ENCODE measurements at places on chromosomes 4 and X. TPM values are rescaled to one million over a fixed set of nuclear protein-coding genes. Genes with fewer than 3 reads are reported as not detected.
A peak's percentile ranks its signal among the peaks of the same experiment; 100 is the strongest.

Gene PPBP
- polyA plus RNA-seq, result not detected

GRCh38 chr4:146179784-146180370 lies 4.4 kb downstream of the LSM6 start:
- peaks cover 17% of the 10 kb centered on the region for H3K4me1 ChIP-seq
- peaks cover 4% of the 10 kb centered on the region for H3K36me3 ChIP-seq
- no peak for DNase-seq

GRCh38 chr4:68907245-68907644 lies 44.4 kb downstream of the UGT2A3 start:
- H3K27me3 ChIP-seq, result no peaks in the 10 kb centered on the region
- H3K4me3 ChIP-seq, result no peak overlapping the region
- no peak overlapping the region for H3K27ac ChIP-seq
- H3K4me1 ChIP-seq, result peaks cover 29% of the 10 kb centered on the region
- peak; percentile 56 for DNase-seq

DNA sequence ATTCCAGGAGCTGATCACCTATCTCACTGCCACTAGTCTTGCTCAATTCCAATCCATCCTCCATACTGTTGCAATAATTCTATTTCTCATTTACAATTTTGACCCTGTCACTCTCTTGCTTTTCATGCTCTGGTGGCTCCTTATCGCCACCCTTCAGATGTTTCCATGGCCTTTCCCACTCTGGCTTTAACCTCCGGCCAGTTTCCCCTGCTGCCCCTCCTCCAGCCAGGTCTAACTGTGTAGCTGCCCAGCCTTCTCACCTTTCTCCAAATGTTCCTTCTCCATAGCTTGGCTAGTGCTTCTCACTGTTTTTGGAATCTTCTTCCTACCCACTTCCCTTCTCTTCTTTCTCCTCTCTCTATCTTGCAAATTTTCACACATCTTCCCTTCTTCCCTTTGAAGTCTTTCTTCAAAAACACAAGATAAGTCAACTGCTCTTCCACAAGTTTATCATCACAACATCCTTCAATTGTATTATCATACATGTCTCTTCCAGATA lies 153.8 kb downstream of the COL25A1 start:
- no peak overlapping the region for H3K27ac ChIP-seq
- no peaks in the 10 kb centered on the region for H3K4me1 ChIP-seq
- no peaks in the 10 kb centered on the region for H3K27me3 ChIP-seq
- no peak overlapping the region for H3K4me3 ChIP-seq
- no peak for DNase-seq

Gene EGFL6
- polyA plus RNA-seq, result not detected

GRCh38 chrX:2502668-2503519 lies 2.1 kb upstream of the DHRSX start:
- DNase-seq, result no peak
- no peaks in the 10 kb centered on the region for H3K27me3 ChIP-seq
- H3K4me1 ChIP-seq, result peaks cover 9% of the 10 kb centered on the region
- H3K27ac ChIP-seq, result no peak overlapping the region
- no peak overlapping the region for H3K4me3 ChIP-seq

- DNase-seq, result peak; percentile 13
- no peak overlapping the region for H3K4me3 ChIP-seq
Measured at GRCh38 chr4:82282875-82283274, 90.9 kb downstream of the HNRNPD start.

DNA sequence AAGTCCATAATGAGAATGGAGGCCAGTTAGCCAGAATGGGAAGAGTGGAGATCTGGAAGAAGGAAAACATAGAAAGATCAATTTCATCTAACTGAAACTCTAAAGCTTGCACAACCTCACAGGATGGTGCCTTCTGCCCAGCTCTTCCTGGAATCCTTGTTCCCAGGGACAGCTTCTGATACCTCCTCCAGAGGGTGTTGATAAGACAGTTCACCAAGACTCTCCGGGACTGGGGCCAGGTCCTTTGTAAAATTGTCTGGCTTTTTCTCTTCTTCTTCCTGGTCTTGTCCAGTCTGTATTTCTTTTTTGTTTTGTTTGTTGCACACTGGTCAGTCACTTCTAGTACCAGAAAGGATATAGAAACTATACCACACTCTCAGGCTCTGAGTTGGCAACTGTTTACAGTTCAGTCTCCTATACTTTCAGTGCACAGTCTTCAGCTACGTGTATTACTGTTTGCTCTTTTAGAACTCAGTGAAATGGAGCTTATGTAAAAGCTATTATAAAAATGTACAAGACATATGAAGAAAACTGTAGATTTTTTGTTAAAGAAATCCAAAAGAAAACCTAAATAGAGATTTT lies 142.8 kb upstream of the RPL34 start:
- no peak for DNase-seq
- no peaks in the 10 kb centered on the region for H3K4me1 ChIP-seq
- no peaks in the 10 kb centered on the region for H3K27me3 ChIP-seq
- no peak overlapping the region for H3K4me3 ChIP-seq
- H3K36me3 ChIP-seq, result no peaks in the 10 kb centered on the region

Gene UCP1
- polyA plus RNA-seq, result not detected

DNA sequence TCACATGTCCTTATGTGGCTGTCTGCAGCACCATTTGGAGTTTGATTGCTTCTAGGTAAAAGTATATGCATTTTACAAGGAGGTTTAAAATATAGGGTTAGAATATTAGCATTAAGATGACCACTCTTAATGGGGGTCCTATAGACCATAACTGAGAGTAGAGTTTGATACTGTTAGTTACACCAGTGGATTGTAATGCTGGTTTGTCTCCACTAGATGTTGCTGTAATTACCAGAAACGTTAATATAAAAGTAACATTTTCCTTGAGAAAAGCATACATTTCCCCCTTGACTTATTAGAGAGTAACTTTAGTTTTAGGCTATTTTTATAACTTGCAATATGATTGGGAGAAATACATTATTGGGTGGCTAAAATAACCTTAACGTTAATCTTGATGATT lies 93.0 kb downstream of the ZXDA start:
- H3K4me1 ChIP-seq, result no peaks in the 10 kb centered on the region
- DNase-seq, result no peak
- no peaks in the 10 kb centered on the region for H3K36me3 ChIP-seq
- H3K27ac ChIP-seq, result no peak overlapping the region
- no peak overlapping the region for H3K4me3 ChIP-seq

Gene SMIM10
- 5.8 TPM for polyA plus RNA-seq

Gene CFP
- 0.45 TPM for polyA plus RNA-seq

GRCh38 chrX:130974323-130974722 lies 71.3 kb upstream of the ENOX2 start:
- no peak overlapping the region for H3K27ac ChIP-seq
- H3K36me3 ChIP-seq, result no peaks in the 10 kb centered on the region
- H3K27me3 ChIP-seq, result no peaks in the 10 kb centered on the region

- no peak overlapping the region for H3K4me3 ChIP-seq
- H3K27ac ChIP-seq, result no peak overlapping the region
- no peaks in the 10 kb centered on the region for H3K4me1 ChIP-seq
- H3K27me3 ChIP-seq, result no peaks in the 10 kb centered on the region
- DNase-seq, result no peak
Measured at GRCh38 chr4:107564326-107564725, 155.7 kb downstream of the PAPSS1 start.

DNA sequence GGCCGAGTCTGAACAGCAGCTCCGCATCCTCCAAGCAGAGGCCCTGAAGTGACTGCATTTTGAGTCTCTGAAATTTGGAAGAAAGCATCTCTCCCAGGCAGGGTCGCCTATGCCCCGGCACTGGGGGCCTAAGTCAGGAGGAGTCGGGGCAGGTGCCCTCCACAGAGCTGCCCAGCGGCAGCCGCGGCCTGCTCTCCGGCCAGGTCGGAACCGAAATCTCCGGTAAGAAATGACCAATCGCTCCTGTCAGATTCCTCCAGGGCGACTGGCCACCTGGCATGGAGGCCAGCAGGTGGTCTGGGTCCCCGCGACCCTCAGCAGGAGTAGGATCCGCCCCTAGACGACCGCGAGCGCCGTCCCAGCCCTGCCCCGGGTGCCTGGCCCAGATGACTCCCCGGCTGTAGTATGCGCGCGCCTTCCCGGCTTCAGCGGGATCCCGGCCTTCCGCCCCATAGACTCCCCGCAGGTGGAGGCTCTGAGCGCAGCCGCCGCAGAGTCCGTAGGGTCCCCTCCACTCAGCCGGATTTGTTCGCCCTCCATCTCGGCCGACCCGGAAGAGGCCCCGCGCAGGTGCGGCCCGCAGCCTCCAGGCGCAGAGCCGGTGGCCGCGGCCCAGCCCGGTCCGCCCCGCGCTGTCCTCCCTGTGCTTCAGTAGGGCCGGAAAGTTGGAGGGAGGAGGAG lies 1.5 kb downstream of the NKX1-1 start:
- no peaks in the 10 kb centered on the region for H3K36me3 ChIP-seq
- H3K27me3 ChIP-seq, result peaks cover 58% of the 10 kb centered on the region
- no peak for DNase-seq
- H3K4me3 ChIP-seq, result no peak overlapping the region
